ENCODE measurements at places on chromosomes 7 and 10.

DNA sequence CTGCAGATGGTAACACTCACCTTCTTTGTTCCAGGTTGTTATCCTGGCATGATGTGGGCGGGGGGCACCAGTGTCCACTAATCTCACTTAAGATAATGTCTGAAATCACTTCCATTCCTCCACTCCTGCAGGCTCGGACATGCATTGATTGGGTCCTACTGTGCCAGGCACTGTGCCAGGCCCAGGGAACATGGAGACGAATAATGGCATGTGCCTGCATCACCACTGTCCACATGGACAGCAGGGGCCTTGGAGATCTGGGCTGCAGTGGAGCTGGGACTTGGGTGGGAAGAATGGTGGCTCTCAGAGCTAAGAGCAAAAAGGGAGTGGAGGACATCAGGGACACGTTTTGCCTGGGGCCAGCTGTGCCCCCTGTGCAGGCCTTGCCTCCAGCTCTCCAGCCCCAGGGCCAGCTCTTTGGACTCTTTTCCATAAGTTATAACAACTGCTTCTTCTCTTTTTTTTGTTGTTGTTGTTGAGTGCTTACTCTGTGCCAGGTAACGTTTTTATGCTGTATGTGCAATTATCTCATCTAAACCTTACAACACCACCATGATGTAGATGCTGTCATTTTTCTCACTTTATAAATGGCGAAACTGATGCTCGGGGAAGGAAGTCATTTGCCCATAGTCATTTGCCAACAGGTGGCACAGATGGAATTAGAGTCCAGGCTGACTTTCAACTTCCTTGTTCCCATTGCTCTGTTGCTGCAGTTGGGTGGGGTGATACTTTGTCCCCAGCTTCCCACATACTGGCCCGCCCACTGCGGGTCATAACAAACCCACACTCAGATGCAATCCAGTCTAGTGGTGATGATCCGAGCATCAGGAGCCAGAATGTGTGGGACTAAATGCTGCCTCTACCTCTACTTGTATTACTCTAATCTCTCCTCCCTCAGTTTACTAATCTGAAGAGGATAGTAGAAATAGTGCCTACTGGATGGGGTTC is 19.1 kb downstream of the PLPP4 start:
- no peak for DNase-seq

DNA sequence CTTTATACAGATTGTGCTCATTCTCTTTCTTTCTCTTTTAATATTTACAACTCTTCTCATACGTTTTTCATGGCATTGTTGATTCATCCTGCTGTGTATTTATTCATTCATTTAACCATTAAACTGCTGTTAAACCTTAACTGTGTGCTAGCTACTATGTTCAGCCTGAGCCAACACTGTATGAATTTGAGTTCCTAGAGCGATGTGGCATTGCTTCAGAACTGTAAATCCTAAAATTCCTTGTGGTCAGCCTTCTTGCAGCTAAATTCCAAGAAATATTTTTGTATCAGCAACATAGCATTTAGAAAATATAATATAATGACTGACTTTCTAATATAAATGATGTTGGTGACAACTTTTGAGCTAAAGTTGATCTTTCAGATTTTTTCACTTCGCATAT is 184.7 kb upstream of the FZD1 start:
- no peak for DNase-seq

DNA sequence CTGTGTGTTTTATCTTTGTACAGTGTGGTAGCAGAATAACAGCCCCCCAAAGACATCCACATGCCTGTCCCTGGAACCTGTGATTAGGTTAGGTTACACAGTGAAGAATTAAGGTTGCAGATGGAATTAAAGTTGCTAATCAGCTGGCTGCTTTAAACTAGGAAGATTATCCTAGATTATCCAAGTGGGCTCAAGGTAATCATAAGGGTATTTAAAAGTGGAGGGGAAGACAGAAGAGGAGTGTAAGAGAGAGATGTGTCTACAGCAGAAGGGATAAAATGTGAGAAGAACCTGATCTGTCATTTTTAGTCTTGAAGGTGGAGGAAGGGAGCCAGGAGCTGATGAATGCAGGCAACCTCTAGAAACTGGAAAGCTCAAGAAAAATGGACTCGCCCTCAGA is 117.6 kb downstream of the ARHGAP22 start:
- no peak for DNase-seq

DNA sequence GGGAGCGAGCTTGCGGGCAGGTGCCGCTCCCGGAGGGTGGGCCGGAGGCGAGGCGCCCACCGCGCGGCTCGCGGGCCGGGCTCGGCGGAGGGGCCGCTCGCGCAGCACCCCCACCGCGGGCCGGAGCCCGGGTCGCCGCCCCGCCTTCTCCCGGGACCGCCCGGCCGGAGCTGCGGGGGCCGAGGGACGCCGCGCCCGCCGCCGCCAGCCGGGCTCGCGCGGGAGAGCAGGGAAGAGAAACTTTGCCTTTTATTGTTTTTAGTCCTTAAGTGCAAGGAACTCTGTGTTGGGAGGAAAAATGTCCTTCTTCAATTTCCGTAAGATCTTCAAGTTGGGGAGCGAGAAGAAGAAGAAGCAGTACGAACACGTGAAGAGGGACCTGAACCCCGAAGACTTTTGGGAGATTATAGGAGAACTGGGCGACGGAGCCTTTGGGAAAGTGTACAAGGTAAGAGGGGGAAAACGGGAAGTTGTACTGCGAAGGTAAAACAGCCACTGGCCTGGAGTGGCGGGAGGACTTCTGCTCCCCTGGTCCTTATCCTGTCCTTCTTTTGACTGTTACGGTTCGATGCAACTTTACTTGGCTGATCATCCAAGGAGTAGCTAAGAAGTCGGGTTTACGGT is 620 bp downstream of the SLK start:
- DNase-seq, result no peak

DNA sequence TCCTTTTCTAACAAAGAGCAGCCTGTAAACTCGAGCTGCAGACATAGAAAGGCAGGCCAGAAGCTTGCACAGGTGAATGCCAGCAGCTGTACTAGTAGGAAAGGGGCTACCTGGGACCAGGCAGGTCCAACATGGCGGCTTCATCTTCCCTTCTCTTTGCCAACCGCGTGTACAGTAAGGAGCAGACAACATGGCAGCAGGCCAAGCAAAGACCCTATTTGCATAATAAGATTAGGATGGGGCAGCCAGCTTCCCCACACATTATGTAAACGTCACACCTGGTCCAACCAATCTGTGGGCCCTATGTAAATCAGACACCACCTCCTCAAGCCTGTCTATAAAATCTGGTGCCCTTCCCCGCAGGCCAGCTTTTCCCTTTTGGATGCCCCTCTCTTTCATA is 1186.5 kb upstream of the AUTS2 start:
- DNase-seq, result no peak

DNA sequence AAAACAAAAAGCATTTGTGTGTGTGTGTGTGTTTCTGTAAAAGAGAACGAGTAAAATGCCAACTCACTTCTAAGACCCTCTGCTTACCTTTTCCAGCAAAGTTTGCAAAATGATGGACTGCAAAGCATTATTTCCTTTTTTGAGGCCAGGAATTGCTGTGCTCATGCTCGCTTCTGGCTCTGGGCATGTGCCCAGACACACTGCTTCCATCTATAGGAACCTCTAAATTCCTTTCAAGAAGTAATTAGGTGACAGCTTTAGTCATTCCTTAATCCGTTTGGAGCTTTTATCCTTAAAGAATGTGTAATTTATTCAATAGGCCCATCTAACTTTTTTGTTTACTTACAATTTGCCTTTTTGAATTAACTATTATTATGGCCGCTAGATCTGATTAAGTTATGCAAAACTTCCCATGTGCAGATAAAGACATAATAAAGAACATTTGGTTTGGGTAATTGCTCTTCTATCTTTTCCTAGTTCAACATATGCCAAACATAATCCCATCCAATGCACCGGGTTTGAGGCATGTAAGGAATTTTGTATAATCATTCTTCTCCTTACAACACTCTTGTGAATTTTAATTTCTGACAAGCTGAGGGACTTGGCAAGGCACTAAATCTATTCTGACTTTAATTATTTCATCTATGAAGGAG is 34.7 kb downstream of the A1CF start:
- no peak for DNase-seq

GRCh38 chr10:88127269-88127668 is 263.8 kb downstream of the PTEN start:
- no peak for DNase-seq

DNA sequence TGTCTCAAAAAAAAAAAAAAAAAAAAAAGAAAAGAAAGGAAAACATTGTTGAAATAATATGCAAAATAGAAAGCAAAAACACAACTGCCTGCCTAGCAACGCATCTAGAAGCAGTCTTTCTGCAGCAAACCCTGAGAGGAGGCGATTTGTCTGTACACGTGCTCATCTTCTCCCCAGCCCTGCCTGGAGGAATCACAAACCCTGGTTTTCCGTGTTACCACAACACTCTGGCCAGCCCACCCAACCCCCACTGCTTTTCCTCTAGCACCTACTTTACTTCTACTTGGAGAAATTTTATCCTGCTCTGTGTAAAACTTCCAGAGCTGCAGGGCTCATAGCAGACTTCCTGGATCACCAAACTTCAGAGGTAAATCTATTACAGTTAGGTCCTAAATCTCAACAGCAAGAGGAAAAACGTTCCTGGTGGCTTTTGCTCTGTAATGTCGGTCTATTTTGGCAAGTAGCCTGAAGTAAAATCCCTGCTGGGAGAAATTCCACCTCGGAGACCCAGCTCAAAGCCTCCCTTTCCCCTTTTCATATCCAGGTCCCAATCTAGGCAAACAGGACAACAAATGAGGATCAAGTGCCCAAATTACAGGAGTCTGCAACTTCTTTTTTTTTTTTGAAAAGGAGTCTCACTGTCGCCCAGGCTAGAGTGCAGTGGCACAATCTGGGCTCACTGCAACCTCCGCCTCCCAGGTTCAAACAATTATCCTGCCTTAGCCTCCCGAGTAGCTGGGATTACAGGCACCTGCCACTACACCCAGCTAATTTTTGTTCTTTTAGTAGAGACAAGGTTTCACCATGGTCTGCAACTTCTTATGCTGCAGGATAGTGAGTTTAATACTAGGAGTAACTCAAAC is 91.6 kb downstream of the DNMBP start:
- DNase-seq, result peak; percentile 8

- peak; percentile 1 for DNase-seq
These were observed 138.0 kb upstream of the MTPN start for GRCh38 chr7:136114966-136115762.

DNA sequence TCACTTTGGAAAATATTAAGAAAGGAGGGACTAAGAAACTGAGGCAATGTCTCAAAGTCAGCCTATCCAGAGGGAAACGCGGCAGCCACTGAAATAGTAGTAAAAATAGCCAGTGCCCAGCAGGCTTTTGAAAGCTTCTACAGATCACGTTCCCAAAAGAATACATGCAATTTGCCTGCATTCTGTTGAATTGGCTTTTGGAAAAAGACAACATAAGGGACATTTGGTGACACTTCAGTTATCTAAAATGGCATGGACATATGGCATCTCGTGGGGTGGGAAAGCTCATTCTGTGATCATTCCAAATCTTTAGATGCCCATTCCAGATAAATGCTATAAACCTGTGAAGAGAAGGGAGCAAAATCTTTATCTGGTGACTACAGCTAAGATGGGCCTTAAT is 82.8 kb upstream of the PDE1C start:
- DNase-seq, result no peak

- no peak for DNase-seq
These were observed 5.8 kb upstream of the PDCD4 start for GRCh38 chr10:110865809-110866482.

GRCh38 chr7:116786791-116787443 is 75.5 kb upstream of the CAPZA2 start:
- no peak for DNase-seq

- DNase-seq, result no peak
These were observed 8.7 kb upstream of the TCAF1 start for GRCh38 chr7:143910473-143911248.

DNA sequence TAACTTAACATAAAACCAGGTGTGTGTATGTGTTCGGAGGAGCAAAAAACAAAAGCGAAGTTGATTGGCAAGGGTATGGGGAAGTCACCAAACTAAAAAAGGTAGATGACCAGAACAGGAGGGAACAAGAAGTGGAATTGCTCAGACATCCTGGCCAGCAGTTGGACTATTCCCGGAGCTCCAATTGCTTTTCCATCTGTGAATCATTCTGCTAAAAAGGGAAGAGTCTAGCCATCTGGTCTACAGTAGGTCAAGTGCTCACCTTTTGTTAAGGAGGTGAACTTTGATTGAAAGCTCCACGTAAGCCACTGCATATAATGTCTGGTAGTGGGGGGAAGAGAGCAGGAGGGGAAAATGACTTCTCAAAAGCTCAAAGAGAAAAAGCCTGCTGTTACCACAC is 50.0 kb upstream of the BET1 start:
- no peak for DNase-seq

DNA sequence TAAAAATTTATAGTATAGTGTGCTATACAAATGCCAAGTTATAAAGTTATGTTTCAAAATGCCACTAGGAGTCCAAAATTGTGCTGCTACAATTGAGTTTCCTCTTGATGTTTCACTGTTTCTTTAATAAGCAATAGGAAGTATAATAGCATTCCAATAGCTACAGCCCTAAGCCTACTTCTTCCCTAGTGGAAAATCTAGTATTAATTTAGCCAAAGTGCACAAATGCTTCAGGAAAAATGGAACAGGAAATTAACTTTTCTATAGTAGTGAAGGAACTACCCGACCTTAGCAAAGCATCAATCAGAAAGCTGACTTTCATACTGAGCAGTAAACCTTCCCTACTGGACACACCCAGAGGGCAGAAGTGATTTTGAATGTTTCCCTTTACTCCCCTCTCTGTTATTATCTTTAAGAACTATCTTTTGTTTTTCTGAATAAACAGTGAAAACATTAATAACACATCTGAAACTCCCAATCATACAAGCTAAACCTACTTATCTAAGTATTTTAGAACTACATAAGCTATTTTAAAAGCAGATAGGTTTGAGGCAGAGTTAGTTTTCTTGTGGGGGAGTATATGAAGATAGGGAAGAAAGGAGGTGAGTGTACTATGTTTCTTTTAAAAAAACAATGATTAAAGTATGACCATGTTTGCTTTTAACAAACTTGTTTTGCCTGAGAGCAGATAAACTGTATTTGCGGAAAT is 13.7 kb downstream of the CPED1 start:
- no peak for DNase-seq

DNA sequence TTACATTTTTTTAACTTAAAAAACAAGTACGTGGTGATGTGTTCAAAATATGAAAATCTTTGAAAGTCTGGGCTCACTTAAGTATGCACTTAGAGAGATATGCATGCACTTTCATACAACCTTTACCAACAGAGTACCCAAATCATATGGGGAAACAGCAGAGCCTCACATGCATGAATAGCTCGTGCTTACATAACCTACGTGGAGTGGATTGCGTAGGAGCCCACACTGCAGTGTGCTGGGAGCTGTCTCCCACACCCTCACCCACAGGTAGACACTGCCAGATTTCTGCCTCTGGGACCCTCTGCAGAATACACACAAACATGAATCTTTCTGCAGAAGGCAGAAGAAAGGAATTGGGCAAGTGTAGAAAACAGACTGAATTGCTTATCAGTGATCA is 581 bp downstream of the CLCN1 start:
- DNase-seq, result no peak
